NCI-H1092 (cell line): ENCODE measurements at places on chromosomes 1 and 21.

DNA sequence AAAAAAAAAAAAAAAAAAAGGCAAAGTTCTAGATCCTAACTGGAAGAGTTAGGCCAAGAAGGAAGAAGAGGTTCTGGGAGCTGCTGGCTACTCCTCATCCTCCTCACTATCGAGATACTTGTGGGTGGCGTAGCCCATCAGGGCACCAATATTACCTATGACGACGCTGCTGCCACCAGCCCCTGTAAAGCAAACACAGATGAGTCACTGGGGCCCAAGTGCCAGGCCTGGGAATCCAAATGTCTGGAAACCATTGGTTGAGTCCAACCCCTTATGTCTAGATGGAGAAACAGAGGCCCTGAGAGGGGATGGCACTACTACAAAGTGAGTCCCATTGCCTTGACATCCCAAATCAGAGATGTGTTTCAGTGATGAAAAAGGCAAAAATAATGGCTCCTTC lies 5.7 kb downstream of the IFI6 start:
- no peak for DNase-seq

- DNase-seq, result no peak
Measured at GRCh38 chr1:185824106-185824505, 89.9 kb downstream of the HMCN1 start.

- DNase-seq, result peak; percentile 19
Measured at GRCh38 chr1:210711825-210712612, 383.3 kb downstream of the HHAT start.

GRCh38 chr1:60126723-60127122 lies 53.2 kb upstream of the C1orf87 start:
- no peak for DNase-seq

- no peak for DNase-seq
Measured at GRCh38 chr1:41800311-41800829, 118.4 kb downstream of the HIVEP3 start.

DNA sequence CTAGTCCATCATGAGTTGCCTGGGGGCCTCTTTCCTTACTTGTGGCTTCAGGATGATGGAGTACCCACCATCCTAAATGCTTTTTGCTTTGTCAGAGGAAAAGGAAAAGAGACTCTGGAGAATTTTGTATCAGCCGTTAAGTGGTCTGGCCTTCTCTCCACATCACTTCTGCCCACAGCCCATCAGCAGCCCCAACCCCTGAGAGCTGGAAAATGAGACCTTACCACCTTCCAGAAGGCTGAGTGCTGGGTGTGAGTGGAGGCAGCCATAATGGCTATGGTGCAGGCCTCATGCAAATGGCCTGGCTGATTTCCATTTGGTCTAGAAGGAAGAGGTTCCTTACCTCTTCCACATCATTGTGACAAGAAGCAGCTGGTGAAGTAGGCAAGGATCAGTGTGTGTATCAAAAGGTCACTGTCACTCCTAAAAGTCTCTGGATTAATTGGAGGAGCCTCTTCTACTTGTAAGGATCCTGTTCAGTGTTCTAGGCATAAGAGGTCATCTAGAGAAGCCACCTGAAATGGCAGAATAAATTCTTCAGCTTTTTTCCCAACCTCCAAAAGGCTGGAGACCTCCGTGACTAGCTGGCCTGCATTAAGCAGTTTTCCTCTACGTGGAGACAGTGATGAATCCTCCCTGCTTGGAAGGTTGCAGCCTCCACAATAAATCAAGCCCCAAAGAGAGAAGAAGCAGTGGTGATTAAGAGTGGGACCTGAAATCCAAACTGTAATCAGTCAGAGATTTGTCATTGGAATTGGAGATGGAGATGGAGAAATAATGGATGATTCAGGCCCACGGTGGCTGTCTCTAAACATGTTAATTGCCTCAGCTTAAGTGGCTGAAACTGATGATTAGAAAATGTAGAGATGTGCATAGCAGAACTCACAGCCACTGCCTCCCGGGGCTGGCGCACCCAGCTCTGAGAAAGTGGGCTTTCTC lies 111.5 kb downstream of the CNIH3 start:
- no peak for DNase-seq

- no peak for DNase-seq
Measured at GRCh38 chr1:46342084-46342656, 1.6 kb downstream of the NSUN4 start.

- no peak for DNase-seq
Measured at GRCh38 chr1:29325675-29326074, 89.4 kb downstream of the PTPRU start.
